Right renal cortex interstitium (tissue), 3 donors: ENCODE measurements at places on chromosomes 4 and X. TPM values are rescaled to one million over a fixed set of nuclear protein-coding genes. Genes with fewer than 3 reads are reported as not detected.

- DNase-seq = peak; percentile 49
Measured at GRCh38 chr4:122826553-122827257, at the start of gene FGF2. Gene FGF2 (plus strand): TSS chr4:122826831. CDS start chr4:122827175, 344 bp downstream.

GRCh38 chr4:146124023-146124680 lies 51.4 kb upstream of the LSM6 start:
- no peak for DNase-seq

- DNase-seq = no peak
Measured at GRCh38 chrX:140701480-140701879, 8.1 kb upstream of the LINC00632 start.

GRCh38 chr4:153916273-153916755 lies 127.4 kb upstream of the SFRP2 start:
- DNase-seq = no peak

- DNase-seq = no peak
Measured at GRCh38 chr4:153465140-153465539, 1.0 kb upstream of the TMEM131L start.

- DNase-seq = no peak
Measured at GRCh38 chr4:186693894-186694293, 29.8 kb downstream of the FAT1 start.

GRCh38 chrX:35841872-35842271 lies 43.7 kb downstream of the MAGEB16 start:
- DNase-seq = no peak

DNA sequence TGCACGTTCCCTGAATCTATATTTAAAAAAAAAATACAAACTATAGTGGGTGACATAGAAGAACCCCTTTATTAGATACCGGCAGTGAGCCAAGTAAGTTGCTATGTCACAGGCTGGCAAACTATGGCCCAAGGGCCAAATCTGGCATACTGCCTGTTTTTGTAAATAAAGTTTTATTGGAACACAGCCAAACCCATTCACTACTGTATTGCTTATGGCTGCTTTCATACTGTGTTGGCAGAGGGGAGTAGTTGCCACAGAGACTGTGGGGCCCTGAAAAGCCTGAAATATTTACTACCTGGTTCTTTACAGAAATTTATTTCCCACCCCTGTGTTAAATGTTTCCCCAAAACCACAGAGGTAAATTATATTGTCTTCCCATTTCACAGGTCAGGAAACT lies 71.2 kb upstream of the EGFL6 start:
- no peak for DNase-seq

- DNase-seq = no peak
Measured at GRCh38 chr4:105972946-105973621, 77.8 kb downstream of the NPNT start.

GRCh38 chr4:165410214-165410613 lies 31.4 kb downstream of the CPE start:
- no peak for DNase-seq

GRCh38 chr4:36292556-36293188 lies 11.3 kb downstream of the DTHD1 start:
- DNase-seq = no peak

- DNase-seq = no peak
Measured at GRCh38 chr4:54712206-54712605, 54.4 kb downstream of the KIT start.

- DNase-seq = no peak
Measured at GRCh38 chr4:65599340-65599739, 70.9 kb downstream of the EPHA5 start.

- DNase-seq = no peak
Measured at GRCh38 chrX:150312931-150313330, 50.2 kb upstream of the MAMLD1 start.

DNA sequence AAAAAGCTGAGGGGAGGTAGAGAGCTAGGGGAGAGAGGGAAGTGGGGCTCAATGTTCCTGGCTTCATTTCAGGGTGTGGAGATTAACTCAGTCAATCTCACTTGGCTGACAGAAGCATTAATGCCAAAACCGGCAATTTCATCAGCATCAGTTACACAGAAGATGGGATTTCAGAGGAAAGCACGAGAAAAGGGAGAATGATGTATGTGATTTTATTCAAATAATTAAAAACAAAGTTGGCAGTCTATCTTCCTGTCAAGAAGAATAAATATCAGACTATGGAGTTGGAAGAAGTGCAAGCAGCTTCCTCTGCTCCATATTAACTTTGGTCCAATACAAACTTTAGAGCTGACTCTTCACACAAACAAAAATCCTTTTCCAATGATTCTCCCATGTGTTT lies 29.6 kb upstream of the HCCS start:
- DNase-seq = no peak

- DNase-seq = no peak
Measured at GRCh38 chr4:147788791-147789190, 56.9 kb downstream of the ARHGAP10 start.

- DNase-seq = no peak
Measured at GRCh38 chr4:182918044-182918607, 940 bp upstream of the DCTD start.

- DNase-seq = no peak
Measured at GRCh38 chrX:71168134-71168533, 23.5 kb downstream of the NLGN3 start.

DNA sequence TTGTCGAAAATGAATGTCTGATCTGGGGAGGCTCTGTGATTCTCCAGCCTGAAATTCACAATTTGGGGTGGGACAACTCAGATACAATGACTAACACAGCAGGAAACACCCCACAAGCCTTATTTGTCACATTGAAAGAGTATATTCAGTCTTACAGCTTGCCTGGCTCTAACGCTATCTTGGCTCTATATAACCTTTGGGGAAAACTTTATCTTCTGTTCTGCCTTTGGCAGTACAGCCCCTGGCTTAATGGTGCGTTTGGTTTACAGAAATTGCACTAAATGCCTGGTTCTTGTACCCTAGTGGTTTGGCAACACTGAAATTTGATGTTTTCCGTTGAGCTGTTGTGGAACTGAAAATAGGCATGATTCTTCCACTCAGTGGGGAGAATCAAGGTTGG lies 178.1 kb upstream of the VEGFC start:
- DNase-seq = no peak

DNA sequence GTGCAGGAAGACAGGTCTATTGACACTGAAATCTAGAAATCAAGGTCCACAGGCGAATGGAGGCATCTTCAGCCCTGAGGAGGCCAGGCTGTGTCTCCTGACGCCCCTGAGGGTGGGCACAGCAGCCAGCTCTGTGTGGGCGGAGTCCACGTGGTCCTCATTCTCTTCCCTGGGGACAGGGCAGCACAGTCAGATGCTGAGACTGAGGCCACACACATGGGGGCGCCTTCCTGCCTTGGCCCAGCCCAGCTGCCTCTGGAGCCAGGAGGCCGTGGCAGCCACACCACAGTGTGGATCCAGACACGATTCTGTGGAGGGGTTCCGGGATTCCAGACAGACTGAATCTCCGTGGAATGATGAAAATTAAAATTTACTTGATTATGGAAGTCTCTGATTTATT lies 20.8 kb downstream of the FGFR3 start:
- no peak for DNase-seq

DNA sequence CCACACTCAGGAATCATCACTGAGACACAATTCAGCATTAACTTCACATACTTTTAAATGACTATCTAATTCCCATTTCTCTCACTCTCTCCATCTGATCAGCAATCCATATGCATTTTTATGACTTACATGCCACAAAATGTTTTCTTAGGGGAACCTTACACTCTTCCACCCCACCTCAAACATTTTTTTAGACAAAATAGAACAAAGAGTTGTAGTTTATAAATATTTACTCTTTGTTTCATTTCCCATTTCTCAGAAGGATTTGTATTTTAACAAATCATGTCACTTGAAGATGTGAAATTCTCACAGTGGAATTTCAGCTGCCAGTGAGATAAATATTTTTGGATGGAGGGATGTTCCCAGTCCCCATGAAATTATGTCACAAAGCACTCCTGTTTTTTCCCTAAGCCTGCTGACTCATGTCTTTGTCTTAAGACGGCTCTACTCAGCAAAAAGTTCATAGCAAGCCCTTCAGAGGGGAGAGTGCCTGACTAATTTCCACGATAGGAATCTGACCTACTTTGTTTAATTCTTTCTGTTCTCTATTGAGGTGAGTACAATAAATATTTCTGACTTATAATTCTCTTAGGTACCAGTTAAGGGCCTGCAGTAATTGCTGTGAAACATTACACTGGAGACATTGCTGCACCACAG lies 257.7 kb downstream of the THOC2 start:
- DNase-seq = no peak

DNA sequence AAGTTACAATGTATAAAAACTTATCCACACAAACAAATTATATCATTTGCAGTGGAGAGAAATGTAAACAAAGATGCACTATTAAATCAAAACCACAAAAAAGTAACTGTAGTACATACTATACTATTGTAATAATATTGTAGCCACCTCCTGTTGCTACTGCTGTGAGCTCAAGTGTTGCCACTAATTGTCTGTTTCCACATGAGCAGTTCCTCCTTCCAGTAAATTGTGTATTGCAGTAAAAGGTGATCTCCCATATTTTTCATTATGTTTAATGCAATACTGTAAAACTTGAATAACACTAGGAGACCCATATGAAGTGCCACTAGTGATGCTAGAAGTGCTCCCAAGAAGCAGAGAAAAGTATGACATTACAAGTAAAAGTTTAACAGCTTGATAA lies 11.7 kb downstream of the LIN54 start:
- DNase-seq = no peak

- no peak for DNase-seq
Measured at GRCh38 chr4:56496241-56496640, 9.3 kb upstream of the ARL9 start.

- DNase-seq = no peak
Measured at GRCh38 chrX:29530501-29530900, 684.9 kb upstream of the MAGEB2 start.

DNA sequence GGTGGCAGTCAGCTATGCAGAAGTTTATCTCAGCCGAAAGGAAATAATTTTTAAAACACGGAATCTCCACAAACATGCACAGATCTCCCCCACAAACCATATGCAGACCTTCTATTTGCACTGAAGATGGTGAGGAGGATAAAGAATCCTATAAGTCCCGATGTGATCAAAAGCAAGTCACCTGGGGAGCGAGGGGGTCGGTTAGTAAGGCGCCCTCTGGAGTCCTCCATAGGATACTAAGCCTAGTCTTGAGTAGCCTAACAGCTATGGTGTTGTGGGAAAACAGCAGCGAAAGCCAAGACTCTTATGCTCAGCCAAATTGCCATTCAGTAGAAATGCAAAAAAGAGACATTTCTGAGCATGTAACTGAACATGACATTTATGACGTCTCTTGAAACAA lies 210.9 kb downstream of the FRMPD4 start:
- no peak for DNase-seq

DNA sequence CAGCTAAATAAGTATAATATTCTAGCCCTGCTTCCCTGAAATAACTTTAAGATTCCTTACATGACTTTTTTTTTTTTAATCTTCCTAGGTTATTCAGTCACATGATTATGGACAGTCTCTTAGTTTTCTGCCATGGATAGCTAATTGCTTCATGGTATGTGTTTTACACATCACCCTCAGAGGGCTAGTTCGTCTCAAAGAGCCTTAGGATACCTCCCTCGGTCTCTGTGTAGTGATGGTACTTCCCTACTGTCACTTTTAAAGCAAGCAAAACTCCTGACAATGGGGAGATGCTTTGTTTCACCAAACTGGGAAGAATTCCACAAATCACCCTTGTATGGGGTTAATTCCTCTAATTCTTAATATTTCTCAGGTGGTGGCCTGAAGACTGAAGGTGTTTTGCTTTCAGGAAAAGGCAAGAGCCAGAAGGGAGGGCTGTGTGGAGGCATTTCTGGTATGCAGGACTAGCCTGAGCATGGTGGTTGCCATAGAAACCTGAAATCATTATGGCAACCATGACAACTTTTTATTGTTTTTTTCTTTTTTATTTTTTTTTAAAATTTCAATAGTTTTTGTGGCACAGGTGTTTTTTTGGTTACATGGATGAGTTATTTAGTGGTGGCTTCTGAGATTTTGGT lies 70.4 kb downstream of the BEX3 start:
- no peak for DNase-seq

DNA sequence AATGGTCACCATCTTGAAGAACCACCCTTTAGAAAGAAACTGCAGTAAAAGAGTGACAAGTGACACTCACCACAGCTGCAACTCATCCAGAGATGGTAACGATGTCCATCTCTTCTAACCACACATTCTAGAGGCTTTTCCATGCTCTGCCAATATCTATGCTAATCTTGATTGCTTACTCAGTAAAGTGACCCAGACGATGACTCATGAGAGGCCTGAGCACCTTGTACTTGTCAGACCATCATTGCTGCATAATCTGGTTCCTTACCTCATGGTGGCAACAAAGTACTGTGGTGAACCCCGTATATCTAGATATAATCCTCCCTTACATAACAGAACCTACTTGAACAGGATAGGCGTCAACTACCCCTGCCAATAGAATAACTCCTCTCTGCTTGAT lies 75.6 kb downstream of the CCNG2 start:
- DNase-seq = no peak

DNA sequence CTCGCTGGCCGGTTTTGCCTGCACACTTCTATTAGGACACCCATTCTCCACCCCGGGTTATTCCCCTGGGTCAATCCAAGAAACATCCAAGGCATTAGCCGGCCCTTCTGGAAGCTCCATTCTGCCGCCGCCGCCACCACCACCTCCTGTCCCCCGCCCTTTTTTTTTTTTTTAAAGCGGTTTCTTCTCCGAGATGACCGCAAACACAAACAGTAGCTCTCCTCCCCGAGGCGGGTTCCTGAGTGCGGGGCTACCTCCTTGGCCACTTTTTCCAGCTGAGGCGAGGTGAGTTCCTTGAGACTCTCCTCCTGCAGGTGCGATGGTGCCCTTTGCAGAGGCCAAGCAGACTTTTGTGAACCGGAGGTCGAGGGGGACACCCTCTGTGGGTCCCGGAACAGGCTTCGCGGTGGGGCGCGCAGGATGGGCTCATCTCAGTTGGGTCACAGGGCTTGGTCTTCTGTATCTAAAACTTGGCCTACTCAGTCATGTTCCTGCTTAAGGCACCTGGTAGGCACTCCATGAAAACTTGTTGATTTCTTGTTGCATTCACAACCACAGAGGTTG lies 930 bp downstream of the NWD2 start:
- no peak for DNase-seq

- no peak for DNase-seq
Measured at GRCh38 chrX:112753116-112753515, 73.4 kb upstream of the LHFPL1 start.

PNMA3 gene
- 24.7 TPM for polyA plus RNA-seq

MAGEA12 gene
- not detected for polyA plus RNA-seq

ZFP42 gene
- polyA plus RNA-seq = 0.96 TPM

RXFP1 gene
- polyA plus RNA-seq = 0.44 TPM

RELL1 gene
- 9.6 TPM for polyA plus RNA-seq

UGT2B11 gene
- polyA plus RNA-seq = 3.9 TPM

ART3 gene
- 0.28 TPM for polyA plus RNA-seq

SLC4A4 gene
- polyA plus RNA-seq = 77.2 TPM

APOO gene
- 38.6 TPM for polyA plus RNA-seq

HTN1 gene
- polyA plus RNA-seq = not detected

SPATA18 gene
- 1.3 TPM for polyA plus RNA-seq

GAGE12J gene
- polyA plus RNA-seq = not detected

TMEM271 gene
- polyA plus RNA-seq = not detected
